ENCODE measurements at places on chromosomes 1 and 21.

GRCh38 chr1:83693427-83694126 is 305.4 kb downstream of the TTLL7 start:
- DNase-seq, result no peak

GRCh38 chr1:201945863-201946223 is 505 bp downstream of the LMOD1 start:
- no peak for DNase-seq

DNA sequence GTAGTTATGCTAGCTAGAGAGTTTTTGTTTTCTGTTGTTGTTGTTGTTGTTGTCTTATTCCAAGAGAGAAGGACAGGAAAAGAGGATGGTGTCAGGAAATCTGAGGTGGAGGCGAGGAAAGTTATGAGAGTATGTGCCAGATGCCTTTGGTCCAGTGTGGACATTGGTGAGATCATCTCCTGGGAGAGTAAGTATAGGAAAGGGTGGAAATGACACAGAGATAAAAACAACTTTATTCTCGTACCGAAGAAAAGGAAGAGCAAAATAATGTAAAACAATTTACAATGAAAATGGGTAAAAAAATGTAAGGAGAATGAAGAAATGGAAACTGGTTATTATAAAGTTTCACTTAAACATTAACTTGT is 97.4 kb upstream of the ADGRL2 start:
- no peak for DNase-seq

- DNase-seq, result no peak
These were observed 18.5 kb downstream of the CHAF1B start for GRCh38 chr21:36403713-36404112.
